ENCODE measurements at places on chromosomes 4 and X.
A peak's percentile ranks its signal among the peaks of the same experiment; 100 is the strongest.

- peak; percentile 11 for DNase-seq
Measured at GRCh38 chrX:138298268-138298667, 413.2 kb downstream of the FGF13 start.

DNA sequence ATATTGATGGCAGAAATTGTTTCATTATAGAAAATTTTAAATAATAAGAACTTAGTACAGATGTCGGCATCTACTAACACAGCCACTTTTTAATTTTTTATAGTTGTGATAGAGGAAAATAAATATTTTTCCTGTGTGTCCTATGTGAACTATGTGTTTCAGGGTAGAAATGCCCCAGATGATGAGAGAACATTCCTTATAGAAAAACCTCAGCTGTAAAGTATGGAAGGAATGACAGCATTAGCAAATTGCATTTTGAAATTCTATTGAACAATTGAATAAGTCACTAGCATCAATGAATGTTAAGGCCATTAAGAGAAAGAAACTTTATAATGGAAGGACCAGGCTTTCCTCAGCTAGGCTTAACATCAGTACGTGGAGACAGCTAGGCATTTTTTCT is 149.2 kb downstream of the CFAP299 start:
- no peak for DNase-seq

- no peak for DNase-seq
Measured at GRCh38 chrX:47564438-47565085, 3.6 kb downstream of the ARAF start.

GRCh38 chr4:163955288-163955687 is 460.8 kb downstream of the TMA16 start:
- DNase-seq: no peak

DNA sequence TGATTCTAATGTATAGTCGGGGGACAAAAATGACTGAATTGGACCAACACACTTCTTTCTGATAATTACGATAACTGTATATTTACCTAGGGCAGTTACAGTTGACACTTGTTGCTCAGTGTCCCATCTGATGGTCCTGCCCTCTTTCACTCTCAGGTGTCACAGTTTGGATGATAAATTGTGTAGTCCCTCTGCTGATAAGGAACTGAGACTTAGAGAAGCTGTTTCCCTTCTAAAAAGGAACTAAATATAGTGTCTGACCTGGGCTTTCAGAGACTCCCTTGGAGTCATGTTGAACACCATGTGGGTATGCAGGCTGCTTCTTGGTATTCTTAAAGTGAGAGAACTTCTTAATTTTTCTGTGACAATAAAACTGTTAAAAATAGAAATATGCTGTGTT is 23.7 kb upstream of the PNPLA4 start:
- no peak for DNase-seq

DNA sequence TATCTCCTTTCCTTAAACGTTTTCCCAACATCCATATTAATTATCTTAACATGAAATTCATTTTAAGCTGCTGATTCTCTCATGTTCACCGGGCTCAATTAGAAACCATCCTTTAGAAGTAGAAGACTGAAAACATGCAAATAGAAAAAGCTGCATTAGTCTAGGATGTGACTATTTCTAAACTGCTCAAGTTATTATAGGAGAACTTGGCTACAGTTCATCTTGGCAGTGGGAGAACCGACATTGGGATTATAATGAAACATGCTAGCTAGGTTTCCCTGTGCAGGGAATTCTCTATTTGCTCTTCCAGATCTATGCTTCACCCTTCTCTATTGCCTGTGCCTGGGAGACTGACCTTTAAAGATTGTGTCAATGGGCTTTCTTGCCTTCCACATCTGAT is 151.0 kb upstream of the PPARGC1A start:
- no peak for DNase-seq

DNA sequence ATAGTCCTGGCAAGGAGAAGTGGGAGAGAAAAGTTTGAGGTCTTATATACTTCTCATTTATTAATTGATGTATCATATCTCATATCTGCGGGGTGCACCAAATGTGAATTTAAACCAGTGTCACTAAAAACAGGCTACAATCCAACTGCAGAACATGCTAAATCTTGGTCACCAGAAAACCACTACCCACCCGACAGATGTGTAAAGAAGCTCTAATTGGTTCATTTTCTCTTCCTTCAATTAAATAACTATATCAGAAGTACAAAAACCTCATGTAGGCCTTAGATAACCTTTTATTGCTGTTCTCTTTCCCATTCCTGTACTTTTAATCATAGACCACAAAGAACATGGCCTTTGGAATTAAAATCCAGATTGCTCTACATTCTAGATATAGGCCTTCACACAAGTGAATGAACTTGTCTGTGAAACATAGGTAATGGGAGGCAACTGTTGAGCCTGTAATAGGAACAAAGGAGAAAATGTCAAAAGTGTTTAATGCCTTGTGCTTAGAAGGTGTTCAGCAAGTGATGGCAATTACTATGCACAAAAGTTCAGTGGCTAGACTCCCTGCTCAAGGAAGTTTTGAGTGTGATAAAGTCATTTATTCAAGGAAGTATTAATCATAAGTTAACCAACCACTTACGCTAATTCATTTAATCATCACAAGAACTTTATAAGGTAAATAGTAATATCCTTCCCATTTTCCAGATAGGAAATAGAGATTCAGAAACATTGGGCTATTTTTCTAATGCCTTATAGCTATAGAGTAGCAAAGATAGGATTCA is 425.6 kb downstream of the INPP4B start:
- DNase-seq: no peak

- peak; percentile 7 for DNase-seq
Measured at GRCh38 chr4:137621056-137621455, 88.8 kb upstream of the PCDH18 start.

DNA sequence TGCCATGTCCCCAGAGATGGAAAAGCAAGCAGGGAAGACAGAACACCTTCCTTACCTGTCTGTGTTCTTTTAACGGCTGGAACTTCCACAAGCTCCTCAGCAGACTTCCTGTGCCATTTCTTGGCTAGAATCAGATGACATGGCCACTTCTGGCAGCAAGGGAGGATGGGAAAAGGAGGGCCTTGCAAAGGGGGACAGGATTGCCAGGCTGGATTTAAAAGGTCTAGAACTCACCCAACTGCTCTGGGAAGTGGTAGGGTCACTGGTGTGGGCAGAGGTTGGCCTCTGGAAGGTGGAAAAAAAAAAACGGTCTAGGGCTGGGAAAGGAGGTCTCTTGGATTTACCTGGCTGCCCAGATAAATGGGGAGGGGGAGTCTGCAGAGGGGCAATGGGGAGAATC is 1.6 kb upstream of the USP11 start:
- no peak for DNase-seq

GRCh38 chrX:24858004-24858746 is 157.6 kb downstream of the ARX start:
- DNase-seq: no peak

DNA sequence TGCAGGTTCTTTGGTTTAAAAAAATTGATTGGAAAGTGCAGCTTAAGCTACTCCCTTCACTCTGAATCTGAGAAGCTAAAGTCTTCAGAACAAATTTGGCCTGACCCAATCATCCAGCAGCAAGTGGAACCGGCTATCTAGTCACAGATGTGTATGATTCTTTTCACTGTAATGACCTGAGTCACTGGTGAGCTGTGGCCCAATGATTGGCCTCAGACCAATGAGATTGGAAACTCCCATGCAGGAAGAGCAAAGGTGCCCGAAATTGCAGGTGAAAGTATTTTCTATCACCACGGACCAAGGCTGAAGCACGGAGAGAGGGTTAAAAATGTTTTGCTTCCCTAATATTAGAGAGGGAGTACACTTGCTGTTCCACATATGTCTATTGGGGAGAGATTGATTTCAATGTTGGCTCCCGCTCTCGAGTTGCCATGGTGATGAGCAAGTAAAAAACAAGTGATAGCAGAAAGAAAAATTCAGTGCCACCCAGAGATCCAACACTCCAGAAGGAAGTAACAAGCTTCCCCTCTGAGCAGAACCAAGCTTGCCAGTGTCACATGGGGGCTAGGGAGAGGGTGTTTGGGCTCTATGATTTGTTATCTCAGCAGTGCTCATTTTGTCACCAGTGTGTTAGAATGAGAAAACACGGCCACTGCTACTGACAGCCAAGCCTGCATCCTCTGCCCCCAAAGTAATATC is 11.2 kb downstream of the RIPPLY1 start:
- no peak for DNase-seq

- peak; percentile 47 for DNase-seq
Measured at GRCh38 chrX:140766024-140766611, 56.6 kb downstream of the LINC00632 start.
